ENCODE measurements at places on chromosomes 12 and 14.

DNA sequence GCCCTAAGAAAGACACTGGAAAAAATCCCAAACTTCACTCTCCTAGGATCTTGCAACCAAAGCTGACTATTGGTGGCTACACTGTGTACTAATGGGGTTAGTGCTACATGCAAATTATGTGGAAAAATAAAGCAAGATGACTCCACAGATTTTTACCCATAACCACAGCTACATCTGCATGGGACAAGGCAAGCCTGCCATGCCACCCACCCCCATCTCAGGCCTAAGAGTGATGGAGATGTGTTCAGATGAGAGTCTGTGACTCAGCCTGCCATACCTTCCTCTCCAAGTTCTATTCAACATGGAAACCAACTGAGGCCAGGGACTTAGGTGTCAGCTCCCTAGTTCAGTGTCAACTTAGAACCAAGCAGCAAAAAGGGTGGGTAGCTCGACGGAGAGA lies 206.2 kb downstream of the PELI2 start:
- no peaks in the 10 kb centered on the region for H3K36me3 ChIP-seq
- H3K27me3 ChIP-seq: no peaks in the 10 kb centered on the region

DNA sequence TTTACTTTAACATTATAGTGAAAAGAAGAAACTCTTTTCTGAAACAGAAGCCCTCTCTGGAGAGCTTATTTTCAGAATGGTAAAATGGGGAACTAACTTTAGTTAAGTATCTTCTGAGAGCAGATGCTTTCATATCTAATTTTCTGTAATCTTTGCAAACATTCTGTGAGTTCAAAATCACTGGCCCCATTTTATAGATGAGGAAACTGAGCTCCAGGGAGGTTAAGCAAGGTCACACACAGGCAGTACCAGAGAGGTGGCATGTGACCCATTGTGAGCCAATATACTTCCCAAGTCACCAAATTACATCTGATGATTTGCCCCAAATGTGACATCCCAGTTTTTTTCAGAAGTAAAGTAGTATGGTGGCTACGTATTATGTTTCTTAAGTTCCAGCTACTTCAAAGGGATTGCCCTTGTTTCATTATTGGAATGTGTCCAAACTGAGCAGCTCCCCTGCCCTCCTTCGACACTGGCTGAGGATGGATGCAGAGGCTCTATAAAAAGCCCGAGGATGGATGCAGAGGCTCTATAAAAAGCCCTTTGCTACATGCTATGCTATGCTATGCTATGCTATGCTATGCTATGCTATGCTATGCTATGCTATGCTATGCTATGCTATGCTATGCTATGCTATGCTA lies 36.2 kb upstream of the NUDT4 start:
- no peak overlapping the region for H3K27ac ChIP-seq
- H3K4me1 ChIP-seq: no peaks in the 10 kb centered on the region
- no peak overlapping the region for H3K4me3 ChIP-seq
- H3K36me3 ChIP-seq: no peaks in the 10 kb centered on the region
- DNase-seq: no peak

DNA sequence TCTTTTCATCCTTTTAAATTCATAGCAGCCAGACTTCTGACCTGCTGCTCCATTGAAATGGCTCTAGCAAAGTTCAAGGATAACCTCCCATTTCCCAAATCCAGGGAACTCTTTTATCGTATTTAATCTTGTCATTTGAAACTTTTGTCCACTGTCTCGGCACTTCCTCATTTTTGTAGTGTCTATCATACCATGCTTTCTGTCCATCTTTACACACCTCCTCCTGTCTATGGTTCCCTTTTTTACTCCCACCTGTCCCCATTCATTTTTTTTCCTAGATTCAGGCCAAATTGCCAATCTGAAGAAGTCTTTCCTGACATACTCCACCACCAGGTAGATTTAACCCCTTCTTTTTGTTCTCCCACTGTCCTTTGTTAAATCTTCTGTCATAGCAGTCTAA lies 31.0 kb downstream of the NFYB start:
- DNase-seq: no peak
- H3K4me1 ChIP-seq: no peaks in the 10 kb centered on the region

DNA sequence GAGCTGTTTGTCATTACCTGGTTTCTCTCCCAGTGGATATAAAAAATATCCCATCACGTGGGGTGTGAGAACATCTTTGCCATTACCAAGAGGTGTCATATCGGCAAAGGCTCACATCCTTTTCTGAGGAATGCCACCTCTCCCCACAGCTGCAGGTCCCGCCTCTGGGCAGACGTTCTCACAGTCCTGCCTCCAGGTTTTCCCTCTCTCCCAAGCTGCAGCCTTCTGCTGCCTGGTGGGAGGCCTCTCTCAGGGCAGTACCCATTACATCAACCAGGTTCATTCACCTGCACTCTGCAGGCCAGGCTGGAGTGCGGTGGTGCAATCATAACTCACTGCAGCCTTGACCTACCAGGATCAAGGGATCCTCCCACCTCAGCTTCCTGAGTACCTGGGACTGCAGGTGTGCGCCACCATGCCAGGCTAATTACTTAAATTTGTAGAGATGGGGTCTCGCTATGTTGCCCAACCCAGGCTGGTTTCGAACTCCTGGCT lies 15.0 kb upstream of the TMEM119 start:
- DNase-seq: no peak
- peaks cover 1% of the 10 kb centered on the region for H3K27me3 ChIP-seq
- no peaks in the 10 kb centered on the region for H3K4me1 ChIP-seq
- H3K36me3 ChIP-seq: no peaks in the 10 kb centered on the region
- H3K27ac ChIP-seq: no peak overlapping the region

DNA sequence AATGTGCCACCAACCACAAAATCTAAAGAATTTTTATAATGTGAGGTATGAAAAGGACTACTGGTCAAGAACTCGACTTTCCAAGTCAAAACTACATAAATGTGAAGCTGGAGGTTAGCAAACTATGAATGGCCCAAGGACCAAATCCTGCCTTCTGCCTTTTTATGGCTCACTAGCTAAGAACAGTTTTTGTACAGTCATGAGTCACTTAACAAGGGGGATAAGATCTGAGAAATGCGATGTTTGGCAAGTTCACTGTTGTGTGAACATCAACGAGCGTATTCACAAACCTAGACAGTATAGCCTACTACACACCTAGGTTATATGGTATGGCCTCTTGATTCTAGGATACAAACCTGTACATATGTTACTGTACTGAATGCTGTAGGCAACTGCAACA lies 28.2 kb downstream of the FERMT2 start:
- H3K36me3 ChIP-seq: no peaks in the 10 kb centered on the region
- H3K4me3 ChIP-seq: no peak overlapping the region
- no peak overlapping the region for H3K27ac ChIP-seq

DNA sequence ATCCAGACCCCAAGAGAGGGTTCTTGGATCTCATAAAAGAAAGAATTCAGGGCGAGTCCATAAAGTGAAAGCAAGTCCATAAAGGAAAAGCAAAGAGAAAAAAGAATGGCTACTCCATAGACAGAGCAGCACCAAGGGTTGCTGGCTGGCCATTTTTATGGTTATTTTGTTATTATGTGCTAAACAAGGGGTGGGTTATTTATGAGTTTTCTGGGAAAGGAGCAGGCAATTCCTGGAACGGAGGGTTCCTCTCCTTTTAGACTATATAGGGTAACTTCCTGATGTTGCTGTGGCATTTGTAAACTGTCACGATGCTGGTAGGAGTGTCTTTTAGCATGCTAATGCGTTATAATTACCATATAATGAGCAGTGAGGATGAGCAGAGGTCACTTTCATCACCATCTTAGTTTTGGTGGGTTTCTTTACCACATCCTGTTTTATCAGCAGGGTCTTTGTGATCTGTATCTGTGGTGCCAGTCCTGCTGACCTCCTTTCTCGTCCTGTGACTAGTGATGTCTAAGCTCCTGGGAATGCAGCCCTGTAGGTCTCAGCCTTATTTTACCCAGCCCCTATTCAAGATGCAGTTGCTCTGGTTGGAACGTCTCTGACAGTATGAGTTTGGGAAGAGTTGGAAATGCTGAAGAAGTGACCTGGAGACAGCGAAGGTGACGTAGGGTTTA lies 100.5 kb downstream of the ZNF664 start:
- no peak overlapping the region for H3K27ac ChIP-seq
- no peak overlapping the region for H3K4me3 ChIP-seq
- DNase-seq: no peak
- no peaks in the 10 kb centered on the region for H3K27me3 ChIP-seq
- no peaks in the 10 kb centered on the region for H3K4me1 ChIP-seq

DNA sequence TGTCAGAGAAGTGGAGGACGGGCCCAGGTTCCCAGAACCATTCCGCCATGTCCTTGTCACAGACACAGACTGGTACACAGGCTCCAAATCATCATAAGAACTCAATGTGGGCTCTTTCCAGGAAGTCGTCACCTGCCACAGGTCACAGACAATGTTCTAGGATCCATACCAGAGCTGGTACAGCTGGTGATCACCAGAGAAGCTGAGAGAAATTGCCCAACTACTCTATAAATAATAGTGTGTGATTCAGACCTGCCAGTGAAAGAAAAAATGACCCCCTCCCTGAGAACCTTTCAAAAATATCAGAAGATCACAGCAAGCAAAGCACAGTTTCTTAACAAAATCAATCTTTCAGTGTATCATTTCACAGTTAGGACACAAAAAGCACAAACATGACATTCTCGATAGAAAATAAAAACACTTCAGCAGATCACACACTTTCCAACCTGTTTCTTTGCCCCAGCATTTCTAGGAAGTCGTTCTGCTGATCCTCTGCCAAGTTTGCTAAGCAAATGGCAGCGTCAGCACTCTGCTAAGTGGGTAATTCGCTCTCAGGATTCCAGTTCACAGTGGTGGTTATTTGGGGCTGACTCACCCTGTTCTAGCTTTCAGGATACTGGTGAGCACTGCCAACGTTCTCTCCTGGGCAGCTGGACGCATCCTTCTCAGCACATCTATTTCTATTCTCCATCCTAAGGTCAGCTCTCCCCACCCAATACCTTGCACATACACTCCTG lies 223.3 kb upstream of the SFSWAP start:
- H3K4me3 ChIP-seq: no peak overlapping the region
- H3K36me3 ChIP-seq: no peaks in the 10 kb centered on the region
- no peaks in the 10 kb centered on the region for H3K4me1 ChIP-seq
- no peaks in the 10 kb centered on the region for H3K27me3 ChIP-seq

- peaks cover 9% of the 10 kb centered on the region for H3K4me1 ChIP-seq
- H3K36me3 ChIP-seq: peaks cover 100% of the 10 kb centered on the region
- no peak overlapping the region for H3K4me3 ChIP-seq
- no peak for DNase-seq
These were observed 19.4 kb downstream of the ALDH6A1 start for GRCh38 chr14:74064883-74065282.

GRCh38 chr14:69317102-69317755 lies 57.3 kb downstream of the GALNT16 start:
- no peaks in the 10 kb centered on the region for H3K27me3 ChIP-seq
- H3K4me1 ChIP-seq: peaks cover 15% of the 10 kb centered on the region
- no peaks in the 10 kb centered on the region for H3K36me3 ChIP-seq
- no peak overlapping the region for H3K27ac ChIP-seq

GRCh38 chr14:59417311-59417710 lies 47.9 kb downstream of the GPR135 start:
- H3K27ac ChIP-seq: no peak overlapping the region
- H3K27me3 ChIP-seq: no peaks in the 10 kb centered on the region
- peaks cover 3% of the 10 kb centered on the region for H3K4me1 ChIP-seq
- no peaks in the 10 kb centered on the region for H3K36me3 ChIP-seq

GRCh38 chr12:29320295-29321085 lies 60.5 kb downstream of the ERGIC2 start:
- no peaks in the 10 kb centered on the region for H3K27me3 ChIP-seq
- peaks cover 19% of the 10 kb centered on the region for H3K36me3 ChIP-seq
- no peaks in the 10 kb centered on the region for H3K4me1 ChIP-seq
- H3K4me3 ChIP-seq: no peak overlapping the region
- no peak overlapping the region for H3K27ac ChIP-seq

Data from stomach (tissue), 19 donors.